ENCODE measurements at places on chromosomes 2 and 18.

GRCh38 chr2:98503481-98504105 is 58.9 kb downstream of the INPP4A start:
- no peak for DNase-seq

DNA sequence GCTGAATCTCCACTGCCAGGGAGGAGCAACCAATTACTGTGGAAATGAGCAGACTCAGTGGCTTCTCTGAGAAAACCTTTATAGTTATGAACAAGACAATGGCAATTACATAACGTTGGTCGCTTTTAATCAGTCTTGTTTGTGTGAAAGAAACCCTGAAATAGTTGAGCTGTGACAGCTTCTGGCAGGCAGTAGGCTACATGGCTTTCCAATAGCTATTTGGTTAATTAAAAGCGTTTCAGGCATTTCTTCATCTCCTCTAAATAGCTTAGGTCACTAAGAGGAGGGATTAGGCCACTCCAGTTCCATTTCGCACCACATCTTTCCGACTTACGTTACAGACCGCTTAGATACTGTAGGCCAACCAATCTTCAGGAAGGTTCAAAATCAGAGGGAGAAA is 794.4 kb upstream of the ID2 start:
- DNase-seq, result no peak

DNA sequence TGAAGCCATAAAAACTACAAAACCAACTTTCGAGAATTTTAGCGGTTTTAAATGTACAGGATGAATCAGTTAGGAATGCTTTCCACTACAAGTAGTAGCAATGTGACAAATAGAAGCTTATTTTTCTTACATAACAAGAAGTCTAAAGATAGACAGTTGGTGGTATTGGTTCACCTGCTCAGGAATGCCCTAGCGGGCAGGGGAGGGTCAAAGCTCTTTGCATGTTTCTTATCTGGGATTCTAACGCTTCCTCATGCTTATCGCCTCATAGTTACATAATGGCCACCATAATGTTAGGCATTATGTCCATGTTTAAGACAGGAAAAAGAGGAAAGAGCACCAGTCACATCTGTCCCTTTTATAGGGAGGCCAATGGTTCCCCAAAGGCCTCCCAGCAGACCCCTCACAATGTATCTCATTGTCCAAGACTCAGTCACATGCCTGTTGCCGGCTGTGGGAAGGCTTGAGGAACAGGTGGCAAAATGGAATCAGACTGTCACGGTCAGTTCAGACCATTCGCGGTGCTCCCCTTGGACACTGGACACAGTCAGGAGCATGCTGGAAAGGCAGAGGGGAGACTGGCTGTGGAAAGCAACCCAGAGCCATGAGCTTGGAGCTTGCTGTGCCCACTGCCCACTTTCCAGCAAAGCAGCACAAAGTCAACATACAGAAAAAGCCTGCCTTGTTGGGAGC is 69.4 kb upstream of the ODC1 start:
- DNase-seq, result no peak

GRCh38 chr2:95539836-95540235 is 52.0 kb upstream of the TRIM43 start:
- no peak for DNase-seq

- no peak for DNase-seq
Measured at GRCh38 chr18:43578706-43579105, 301.4 kb upstream of the SYT4 start.

DNA sequence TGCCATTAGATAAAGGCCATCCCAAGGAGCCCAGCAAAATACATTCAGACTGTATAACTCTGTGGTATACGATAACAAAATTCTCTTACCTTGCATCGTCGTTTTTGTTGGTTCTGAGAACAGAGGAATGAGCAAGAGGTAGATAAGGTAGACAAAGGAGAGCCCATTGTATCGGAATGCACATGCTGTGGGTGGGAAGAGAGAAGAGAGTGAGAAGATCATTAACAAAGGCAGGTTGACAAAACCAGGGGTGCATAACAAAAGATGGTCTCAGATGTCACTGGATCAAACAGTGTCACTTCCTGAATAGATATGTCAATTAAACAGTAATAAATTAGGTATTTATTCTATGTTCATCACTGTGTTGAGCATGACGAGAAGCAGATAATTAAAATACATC is 83.3 kb downstream of the PIEZO2 start:
- DNase-seq, result no peak

DNA sequence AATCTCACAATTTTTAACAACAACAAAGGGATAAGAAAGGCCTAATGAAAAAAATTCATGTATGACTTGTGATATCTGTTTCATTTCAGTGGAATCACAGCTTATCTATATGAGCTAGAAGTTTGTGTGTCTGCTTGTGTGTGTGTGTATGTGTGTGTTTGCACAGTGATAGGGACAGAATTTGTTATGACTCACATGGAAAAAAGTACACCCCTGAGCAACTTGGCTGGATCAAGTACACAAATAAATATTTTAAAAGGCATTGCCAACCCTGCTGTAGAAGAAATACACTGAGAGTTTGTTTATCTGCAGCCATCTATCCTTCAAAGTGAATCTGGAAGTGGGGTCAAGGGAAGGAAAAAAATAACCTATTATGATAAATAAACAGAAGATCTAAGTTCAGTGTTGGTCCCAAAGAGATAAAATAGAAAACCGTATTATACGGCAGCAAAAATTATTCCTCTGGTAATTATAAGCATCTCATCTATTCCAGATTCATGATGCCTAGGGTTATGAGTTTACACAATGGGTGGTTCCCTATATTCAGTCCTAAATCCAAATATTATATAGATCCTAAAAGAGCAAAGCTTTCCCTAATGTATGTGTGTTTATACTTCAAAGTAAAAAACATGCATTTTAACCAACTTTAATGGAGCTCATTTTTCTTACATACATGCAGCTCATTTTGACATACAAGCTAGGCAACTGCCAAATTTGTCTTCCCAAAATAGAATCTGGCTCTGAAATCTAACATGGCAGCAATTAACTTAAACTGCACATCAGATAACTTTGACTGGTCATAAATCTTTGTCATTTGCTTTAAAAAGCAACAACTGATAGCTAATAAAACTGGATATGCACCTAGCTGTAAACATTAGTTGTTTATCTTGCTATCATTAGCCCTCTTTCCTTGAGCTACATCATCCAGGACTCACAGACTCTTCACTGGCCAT is 420.6 kb downstream of the IRS1 start:
- no peak for DNase-seq

GRCh38 chr2:174335988-174336500 is 1.3 kb downstream of the SP9 start:
- no peak for DNase-seq

- no peak for DNase-seq
Measured at GRCh38 chr2:107428781-107429180, 397.9 kb upstream of the RGPD4 start.

GRCh38 chr18:63137999-63138435 is 181.6 kb downstream of the BCL2 start:
- no peak for DNase-seq

DNA sequence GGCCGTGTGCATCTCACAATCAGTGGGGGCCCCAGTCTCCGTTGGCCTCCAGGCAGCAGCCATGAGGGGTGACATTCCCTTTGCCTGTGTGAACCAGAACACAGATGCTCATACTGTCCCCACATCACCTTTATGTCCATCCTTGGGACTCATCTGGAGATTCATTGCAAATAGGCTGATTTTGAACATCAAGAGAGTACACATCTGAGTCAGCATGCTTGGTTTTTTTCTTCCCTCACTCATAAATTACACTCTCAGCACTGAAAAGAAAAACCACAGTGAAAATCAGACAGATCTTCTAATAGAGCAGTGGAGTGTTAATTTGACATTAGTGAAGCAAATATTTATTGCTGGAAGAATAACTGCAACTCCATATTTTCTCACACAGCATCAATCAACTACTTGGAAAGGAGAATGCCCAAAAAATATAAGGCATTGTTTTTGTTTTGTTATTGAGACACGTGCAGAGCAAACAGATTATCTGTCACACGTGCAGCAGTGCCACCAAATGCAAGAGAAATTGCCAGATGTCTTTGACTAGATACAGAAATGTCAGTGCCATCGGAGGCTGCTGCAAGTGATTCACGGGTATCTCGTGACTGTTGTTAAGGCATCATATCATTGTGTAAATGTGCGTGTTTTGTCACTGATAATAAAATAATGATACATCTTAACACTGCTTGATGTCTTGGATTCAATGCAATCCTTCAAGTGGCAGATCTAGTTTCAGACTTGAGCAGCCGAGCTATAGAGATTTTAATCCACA is 10.9 kb downstream of the APCDD1 start:
- no peak for DNase-seq

- DNase-seq, result peak; percentile 27
Measured at GRCh38 chr2:174773215-174773614, 8.9 kb upstream of the CHRNA1 start.

DNA sequence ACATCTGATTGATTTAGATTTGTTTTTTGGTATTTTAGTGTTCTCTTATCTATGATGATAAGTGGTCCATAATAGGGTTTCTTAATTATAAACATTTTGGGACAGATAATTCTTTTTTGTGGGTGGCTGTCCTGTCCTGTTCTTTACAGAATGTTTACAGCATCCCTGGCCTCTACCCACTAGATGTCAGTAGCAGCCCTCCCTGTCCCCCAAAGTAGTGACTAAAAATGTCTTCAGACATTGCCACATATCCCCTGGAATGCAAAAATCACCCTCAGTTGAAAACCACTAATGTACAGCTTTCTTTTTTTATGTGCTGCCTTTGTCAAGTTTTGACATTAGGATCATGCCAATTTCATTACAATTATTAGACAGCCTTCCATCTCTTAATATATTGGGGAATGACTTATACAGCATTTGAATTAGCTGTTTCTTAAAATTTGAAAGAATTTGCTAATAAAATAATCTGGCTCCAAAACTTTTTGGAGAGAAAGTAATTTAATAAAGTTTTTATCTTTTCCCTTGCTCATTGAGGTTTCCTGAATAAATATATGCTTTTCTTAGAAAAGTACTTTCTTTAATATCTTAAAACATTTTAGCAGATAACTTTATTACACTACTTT is 19.5 kb downstream of the WIPF1 start:
- peak; percentile 51 for DNase-seq

GRCh38 chr2:133993160-133993559 is 260.7 kb upstream of the MGAT5 start:
- no peak for DNase-seq

- peak; percentile 96 for DNase-seq
Measured at GRCh38 chr2:64838817-64839216, 150.4 kb upstream of the SLC1A4 start.

DNA sequence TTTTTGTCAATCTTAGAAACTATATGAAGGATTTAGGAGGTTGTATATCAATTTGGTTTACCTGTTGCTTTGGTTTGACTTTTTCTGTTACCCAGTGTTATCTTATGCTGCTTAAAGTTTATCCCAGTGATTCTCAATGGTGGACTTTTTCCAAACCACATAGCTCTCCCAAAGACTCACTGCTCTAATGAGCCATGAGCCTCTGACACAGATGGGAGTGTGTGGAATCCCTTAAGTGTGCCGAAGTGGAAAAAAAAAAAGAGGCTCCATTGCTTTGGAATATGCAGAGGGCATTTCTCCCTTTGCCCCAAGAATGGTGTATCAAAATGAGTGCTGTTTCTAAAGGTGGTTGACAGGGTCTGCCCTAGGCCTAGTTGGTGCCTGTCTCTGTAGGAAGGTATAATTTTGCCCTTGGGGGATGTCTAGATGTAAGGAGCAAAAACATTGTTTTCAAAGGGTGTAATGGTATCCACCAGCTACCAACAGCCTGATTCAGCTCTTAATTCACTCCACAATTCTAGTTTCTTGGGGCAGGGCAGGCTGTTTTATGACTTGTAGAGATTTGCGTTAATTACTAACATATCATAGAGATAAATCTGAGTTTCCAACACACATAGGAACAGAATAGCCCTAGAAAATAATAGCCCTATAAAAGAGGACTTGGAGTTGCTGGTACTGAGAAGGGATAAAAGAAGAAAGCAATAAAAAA is 64.3 kb upstream of the CYP26B1 start:
- no peak for DNase-seq

DNA sequence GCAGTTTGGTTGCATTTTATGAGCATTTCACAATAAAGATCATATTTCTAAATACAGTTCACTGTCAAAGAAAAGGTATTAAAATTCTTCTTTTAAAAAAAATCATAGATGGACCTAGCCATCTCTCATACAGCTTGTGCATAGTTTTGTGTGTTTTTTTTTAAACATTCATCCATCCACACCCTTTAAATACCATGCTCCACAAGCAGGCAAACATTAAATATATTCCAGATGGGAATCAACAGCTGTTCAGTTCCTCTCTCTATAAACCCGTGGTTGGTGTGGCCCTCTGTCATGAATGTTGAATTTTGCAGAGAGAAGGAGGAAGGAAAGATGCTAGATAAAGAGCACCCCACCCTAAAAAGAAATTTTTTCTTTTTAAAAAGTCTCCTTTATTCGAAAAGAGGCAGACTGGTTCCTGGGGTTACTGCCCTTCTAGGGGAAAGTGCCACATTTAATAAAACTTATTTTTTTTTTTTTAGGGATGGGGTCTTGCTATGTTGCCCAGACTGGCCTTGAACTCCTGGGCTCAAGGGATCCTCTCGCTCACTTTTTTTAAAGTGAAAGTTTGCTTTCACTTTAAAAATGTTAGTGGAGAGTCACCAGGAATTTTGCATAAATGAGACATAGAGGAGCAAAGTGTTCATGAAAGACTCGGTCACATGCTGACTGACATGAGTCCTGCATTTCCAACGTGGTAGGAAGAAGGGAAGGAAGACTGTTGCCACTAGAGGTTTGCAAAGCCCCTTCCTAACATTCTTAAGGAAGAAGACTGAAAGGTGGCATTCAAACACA is 73.9 kb upstream of the LMAN1 start:
- DNase-seq, result no peak

GRCh38 chr2:181143790-181144300 is 163.4 kb downstream of the UBE2E3 start:
- no peak for DNase-seq

DNA sequence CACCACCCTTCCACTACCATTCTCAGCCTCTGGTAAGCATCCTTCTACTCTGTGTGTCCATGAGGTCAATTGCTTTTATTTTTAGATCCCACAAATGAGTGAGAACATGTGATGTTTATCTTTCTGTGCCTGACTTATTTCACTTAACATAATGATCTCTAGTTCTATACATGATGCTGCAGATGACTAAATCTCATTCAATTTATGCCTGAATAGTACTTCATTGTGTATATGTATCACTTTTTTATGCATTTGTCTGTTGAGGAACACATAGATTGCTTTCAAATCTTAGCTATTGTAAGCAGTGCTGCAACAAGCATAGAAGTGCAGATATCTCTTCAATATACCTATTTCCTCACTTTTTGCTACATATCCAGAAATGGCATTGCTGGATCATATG is 733.3 kb downstream of the SUCLG1 start:
- no peak for DNase-seq

- DNase-seq, result no peak
Measured at GRCh38 chr2:210461401-210461800, 15.2 kb downstream of the LANCL1 start.

GRCh38 chr2:48467637-48468036 is 62.3 kb upstream of the STON1 start:
- no peak for DNase-seq

DNA sequence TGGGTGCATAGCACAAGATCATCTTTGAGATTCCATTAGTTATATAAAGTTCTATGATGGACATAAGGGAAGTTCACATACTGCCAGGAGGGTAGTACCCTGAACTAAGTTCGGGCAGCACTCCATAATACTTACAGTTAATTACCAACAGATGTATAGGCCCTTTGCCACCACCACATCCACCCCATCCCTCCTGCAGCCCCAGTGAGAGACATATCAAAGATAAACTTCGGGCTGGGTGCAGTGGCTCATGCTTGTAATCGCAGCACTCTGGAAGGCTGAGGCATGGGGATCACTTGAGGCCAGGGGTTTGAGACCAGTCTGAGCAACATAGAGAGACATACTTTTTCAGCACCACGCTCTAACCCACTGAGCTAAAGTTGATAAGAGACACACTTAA is 46.4 kb upstream of the NPAS2 start:
- DNase-seq, result no peak
